CD4-positive, alpha-beta T cell treated with Interleukin-4 for 4 hours (primary cell): ENCODE measurements at places on chromosomes 7 and 10.

GRCh38 chr10:92479547-92479946 lies 94.3 kb downstream of the IDE start:
- no peak for DNase-seq

- no peak for DNase-seq
Measured at GRCh38 chr10:76337641-76338040, 906.2 kb downstream of the LRMDA start.

DNA sequence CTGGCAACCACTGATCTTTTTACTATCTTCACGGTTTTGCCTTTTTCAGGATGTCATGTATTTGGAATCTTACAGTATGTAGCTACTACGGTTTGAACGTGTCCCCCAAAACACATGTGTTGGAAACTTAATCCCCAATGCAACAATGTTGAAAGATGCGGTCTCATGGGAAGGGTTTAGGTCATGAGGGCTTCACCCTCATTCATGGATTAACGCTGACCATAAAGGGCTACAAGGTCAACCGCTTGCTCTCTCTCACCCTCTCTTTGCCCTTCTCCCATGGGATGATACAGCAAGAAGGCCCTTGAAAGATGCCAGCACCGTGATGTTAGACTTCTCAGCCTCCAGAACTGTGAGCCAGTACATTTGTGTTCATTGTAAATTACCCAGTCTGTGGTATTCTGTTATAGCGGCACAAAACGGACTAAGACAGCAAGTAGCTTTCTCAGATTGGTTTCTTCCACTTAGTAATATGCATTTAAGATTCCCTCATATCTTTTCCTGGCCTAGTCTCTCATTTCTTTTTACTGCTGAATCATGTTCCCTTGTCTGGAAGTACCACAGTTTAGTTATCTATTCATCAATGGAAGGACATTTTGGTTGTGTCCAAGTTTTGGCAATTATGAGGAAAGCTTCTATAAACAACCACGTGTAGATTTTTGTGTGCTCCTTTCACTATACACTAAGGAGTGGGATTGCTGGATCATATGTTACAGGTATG lies 3.0 kb upstream of the CRYGN start:
- DNase-seq, result no peak

DNA sequence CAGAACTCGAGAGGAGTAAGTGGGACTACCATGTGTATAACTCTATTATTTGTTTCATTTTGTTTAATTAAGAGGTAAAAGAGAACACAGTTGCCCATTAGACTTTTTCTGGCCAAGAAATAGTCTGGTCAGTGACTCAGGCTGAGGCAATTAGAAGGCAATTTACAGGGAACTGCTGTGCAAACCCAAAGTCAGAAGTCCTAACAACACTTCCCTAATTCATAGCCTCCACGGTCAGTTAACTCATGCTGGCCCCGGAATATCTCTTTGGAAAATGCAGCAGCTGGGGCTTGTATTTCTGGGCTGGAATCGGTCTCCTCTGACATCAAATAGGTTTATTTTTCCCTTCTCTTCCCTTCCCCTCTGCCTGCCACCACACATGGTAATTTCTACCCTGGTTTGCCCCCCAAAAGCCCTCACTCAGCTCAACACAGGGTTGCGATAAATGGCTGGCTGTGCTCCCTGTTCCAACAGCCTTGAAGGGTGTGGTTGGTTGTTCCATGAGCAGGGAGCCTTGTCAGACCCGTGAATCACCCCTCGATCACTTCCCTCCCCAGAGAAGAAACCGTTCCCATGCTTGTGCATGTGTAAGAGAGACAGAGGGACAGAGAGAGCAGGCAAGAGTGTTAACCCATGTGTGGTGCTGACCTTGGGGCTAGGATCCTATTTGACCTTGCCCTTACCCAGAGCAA lies 5.3 kb downstream of the SH3PXD2A start:
- no peak for DNase-seq

DNA sequence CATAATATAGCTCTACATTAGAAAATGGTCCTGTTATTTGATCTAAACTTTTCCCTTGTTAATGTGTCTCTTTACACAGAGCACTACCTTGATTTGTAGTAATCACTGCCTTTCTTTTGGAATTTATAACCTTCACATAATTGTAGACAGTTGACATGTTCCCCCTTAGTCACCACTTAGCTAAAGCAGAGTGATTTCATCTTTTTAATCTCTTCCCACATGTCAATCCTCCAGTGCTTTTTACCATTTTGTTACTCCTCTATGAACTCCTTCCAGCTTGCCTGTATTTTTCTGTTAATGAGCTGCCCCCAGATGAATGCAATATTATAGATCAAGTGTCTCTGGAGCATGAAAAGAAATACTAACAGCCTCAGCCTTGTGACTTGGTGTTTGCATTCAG lies 2.6 kb upstream of the PPP1R3A start:
- DNase-seq, result no peak

DNA sequence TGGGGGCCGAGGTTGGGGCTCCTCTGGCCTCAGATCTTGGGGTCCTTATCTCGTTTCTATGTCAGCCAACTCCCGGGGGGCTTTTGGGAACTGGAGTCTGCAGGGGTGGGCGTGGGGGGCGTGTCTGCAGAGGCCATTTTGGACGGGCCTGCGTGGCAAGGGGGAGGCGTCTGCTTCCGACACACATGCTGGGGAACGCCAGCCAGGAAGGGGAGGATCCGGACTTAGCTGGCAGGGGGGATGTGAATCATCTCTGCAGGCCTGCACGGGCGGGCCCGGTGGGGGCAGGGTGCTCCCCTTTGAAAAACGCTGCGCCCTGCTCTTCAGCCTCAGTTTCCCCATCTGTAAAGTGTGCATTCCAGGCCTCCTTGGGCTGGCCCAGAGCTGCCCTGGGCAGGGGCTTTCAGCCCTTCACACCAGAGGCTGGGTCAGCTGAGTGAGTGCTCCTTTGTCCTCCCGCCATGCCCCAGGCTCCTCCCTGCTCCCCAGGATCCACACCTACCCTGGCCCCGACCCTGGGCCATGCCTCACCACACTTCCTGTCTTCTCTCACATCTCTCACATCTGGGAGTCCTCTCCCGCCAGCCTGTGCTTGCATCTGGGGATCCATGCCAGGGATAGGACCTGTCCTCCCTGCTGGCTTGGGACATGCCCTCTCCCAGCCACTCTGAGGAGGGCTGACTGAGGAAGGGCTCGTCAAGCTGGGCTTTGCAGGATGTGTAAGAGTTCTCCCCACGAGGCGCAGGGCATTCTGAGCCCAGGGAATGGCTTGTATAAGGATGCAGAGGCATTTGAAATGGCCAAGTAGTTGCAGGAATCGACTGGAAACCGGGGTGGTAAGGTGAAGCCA lies 172.6 kb upstream of the TNRC18 start:
- peak; percentile 49 for DNase-seq

DNA sequence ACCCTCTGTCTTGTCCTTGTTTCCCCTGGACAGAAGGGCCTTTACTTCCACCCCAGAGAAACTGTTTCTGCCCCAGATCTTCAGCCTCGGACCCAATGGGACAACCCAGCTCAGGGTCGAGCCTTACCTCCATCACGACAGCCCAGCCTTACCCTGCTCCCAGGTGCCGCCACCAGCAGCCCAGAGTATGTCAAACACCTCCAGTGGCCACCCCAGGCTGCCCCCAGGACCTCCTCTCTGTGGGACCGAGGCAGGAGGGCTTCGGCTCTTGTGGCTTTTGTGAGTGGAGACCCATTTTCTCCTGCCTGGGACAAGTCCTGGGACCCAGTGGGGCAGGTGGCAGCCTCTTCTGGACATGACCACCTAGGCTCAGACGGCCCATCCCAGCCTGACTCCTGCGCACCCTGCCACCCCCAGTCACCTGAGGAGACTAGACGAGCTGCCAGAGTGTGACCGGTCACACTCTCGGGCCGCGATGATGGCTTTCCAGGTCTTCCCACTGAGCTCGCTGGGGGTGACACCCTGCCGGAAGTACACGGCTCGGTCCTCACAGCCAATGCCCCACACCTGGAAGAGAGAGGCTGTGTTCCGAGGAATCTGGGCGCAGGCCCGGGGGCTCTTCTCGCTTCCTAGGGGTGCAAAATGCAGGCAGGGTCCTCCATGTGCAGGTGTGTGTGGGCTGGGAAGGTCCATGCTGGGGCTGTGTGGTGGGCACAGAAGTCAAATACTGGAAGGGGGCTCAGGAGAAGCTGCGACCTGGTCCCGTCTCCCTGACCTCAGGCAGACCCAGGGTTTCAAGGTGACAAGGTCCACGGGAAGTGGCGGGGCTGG lies 15.5 kb downstream of the TECPR1 start:
- DNase-seq, result no peak

DNA sequence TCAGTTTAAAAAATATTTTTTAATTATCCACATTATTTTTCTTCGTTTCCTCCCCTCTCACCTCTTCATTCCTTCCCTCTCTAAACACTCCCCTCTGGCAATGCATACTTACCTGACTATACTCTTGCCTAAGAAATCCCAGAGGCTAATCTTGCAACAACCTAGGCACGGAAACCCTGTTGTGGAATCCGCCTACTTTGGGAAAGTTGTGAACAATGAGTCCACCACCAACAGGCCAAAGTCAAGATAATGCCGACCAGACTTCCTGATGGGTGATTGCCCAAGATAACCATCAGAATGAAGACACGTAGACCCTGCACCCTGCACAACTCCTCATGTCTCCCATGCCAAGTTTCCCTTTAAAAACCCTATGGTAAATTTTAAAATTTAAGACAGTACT lies 521.5 kb downstream of the KIF20B start:
- DNase-seq, result no peak

GRCh38 chr7:39271402-39271801 lies 293.7 kb downstream of the POU6F2 start:
- DNase-seq, result no peak

- DNase-seq, result peak; percentile 48
Measured at GRCh38 chr7:93115796-93116195, 2.0 kb downstream of the SAMD9 start.

DNA sequence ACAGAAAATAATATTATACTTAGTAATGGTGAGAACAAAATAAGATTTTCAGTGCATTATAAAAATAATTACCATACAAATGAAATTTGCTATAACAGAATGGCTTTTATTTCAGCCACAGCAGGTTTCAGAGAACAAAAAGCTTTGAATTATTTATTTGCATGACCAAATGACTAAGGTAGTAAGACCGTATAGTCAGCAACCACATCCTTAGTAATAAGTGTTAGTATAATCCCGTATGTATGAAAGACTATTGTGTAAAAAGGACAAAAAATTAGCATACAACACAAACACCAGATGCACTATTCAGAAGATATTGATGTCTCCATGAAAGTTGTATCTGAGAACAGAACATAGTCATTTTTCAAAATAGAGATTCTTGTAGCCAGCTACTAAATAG lies 12.2 kb downstream of the PDZD8 start:
- no peak for DNase-seq

DNA sequence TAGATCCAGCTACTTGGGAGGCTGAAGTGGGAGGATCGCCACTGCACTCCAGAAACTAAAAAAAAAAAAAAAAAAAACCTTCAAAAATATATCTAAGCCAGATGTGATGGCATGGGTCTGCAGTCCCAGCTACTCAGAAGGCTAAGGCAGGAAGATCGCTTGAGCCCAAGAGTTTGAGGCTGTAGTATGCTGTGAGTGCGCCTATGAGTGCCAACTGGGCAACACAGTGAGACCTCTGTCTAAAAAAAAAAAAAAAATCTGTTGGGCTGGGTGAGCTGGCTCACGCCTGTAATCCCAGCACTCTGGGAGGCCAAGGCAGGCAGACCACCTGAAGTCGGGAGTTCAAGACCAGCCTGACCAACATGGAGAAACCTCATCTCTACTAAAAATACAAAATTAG lies 2.8 kb upstream of the CHCHD1 start:
- DNase-seq, result no peak

GRCh38 chr7:12256090-12256489 lies 45.0 kb downstream of the TMEM106B start:
- peak; percentile 51 for DNase-seq

DNA sequence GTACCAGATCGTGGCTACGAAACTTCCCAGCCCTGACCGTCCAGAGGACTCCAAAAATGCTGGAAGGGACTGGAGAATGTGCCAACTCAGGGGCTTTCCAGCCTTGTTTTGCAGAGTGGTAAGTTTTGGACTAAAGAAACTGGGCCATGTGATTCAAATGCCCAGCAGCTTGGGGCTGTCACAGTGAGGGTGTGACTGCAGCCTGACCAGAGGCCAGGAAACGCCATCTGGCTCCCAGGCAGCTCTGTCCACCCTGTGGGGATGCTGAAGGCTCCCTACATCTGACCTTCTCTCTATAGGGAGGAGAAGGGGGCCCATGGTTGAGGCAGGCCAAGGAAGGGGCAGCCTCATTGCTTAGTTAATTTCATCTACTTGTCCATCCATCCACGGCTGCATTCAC lies 61.6 kb upstream of the HMX3 start:
- no peak for DNase-seq
